ENCODE measurements at places on chromosomes 7 and 10.

GRCh38 chr7:157016352-157017041, 6.0 kb upstream of the MNX1 start:
- no peak for DNase-seq

DNA sequence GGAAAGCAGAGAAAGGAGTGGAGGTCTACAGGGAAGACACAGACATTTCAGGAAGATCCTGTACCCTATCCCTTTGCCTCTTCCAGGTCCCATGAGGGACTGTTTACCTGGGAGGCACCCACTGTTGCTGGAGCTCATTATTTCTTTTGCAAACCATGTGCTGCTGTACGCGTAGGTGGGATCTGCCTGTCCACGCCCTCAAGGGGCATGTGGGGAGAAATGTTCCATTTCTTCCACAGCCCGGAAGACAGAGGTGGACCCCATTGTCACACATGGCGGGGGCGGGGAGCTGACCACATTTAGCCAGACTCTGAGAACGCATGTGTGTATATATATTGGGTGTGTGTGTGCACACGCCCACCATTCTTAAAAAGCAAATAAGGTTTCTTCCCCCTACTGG, 2.0 kb downstream of the PLXNA4 start:
- DNase-seq: no peak

GRCh38 chr10:71036297-71036966, 148.1 kb upstream of the PCBD1 start:
- no peak for DNase-seq

DNA sequence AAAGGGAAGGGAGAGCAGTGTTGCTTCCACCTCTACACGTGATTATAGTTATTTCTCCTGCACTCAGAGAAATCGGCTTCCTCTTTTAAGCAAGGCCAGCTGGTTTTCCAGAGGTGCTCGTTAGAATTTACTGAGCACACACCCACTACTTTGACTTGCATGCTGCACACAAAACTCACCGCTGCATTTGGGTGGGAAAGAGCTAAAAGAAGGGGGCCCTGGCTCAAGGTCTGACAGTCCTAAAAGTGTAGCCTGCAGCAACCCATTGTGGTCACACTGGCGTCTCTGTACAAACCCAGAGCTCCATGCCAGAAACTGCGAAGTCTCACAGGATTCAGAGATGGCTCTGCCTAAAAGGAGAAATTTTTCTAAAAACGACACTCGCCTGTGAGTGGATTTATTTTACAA, 133.7 kb downstream of the SLC25A13 start:
- DNase-seq: no peak

GRCh38 chr7:67018940-67019339, 22.3 kb downstream of the TYW1 start:
- no peak for DNase-seq

DNA sequence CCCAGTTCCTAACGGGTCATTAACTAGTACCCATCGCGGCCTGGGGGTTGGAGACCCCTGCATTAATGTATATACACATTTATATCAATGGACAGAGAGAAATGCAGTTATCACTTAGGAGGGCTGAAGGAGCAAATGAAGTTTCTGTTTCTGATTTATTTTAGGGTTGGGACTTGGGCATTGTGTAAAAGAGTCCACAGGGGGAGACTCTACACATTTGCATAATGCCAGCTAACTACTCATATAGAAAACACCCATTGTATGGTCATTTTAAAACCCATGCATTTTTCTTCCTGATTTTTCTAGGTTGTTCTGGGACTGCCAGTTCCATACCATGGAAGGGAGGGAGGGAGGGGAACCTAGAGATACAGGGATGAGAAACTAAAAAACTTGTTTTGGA, 23.5 kb downstream of the BCCIP start:
- DNase-seq: no peak

GRCh38 chr7:144908324-144908723, 72.5 kb upstream of the TPK1 start:
- no peak for DNase-seq

GRCh38 chr7:139698278-139698677, 79.5 kb downstream of the HIPK2 start:
- no peak for DNase-seq

GRCh38 chr7:44235582-44236332, 35.0 kb downstream of the YKT6 start:
- DNase-seq: no peak

DNA sequence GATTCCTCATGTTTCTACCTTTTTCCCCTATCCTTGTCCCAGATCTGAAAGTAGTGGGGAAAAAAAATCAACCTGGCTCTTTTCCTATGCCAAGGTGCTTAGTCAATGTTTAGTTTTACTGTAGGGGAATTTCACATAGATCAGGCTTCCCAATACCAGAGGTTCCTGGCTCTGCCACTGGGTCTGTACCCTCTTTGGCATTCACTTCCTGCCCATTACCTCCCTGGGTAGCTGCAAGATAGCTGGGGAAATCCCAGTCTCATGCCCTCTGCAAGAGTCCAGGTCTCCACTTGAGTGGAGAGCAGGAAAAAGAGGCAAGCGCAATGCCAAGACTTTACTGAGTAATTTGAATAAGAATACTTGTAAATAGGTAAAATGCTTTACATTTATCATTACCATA, 3.5 kb upstream of the BPGM start:
- DNase-seq: no peak

DNA sequence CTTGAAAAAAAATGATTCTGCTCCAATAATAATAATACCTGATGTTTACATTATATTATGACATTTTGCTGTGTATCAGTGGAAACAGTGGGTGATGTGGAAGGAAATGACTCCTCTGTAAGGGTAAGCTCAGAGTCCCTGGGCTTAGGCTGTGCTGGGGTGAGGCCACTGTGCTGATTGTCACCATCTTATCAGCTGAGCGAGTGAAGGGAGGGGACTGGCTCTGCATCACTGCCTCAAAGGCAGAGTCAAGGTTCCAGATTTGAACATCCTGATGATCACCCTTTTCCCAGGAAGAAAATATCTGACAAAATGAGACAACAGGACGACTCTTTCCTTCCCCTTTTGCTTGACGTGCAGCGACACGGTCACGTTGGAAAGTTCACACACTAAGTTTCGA, 24.0 kb upstream of the HABP2 start:
- no peak for DNase-seq
